Stimulated activated CD8-positive, alpha-beta memory T cell treated with anti-CD3 and anti-CD28 coated beads, Interleukin-15, amount 100 ng/mL, for 24 hours (primary cell): ENCODE measurements at places on chromosomes 12 and 14.

DNA sequence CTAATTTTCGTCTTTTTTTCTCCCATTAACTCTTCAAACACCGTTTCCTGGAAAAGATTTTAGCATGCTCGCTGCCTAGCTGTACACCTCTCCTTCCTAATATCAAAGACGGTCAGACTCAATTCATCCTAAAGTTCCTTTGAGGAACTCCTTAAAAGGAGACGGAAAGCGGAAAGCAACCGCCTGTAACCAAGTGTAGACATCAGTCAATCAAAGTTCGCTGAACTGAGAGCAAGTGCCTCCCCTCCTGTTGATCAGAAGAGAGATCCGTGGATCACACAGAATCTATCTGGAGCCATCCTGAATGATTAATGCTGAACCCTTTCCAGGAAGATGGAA, 412 bp upstream of the TEP1 start:
- no peak for DNase-seq

- no peak for DNase-seq
These were observed 14.5 kb upstream of the MAP1LC3B2 start for GRCh38 chr12:116544656-116545055.

- DNase-seq: no peak
These were observed 1.2 kb upstream of the SH2B3 start for GRCh38 chr12:111404362-111405148.

DNA sequence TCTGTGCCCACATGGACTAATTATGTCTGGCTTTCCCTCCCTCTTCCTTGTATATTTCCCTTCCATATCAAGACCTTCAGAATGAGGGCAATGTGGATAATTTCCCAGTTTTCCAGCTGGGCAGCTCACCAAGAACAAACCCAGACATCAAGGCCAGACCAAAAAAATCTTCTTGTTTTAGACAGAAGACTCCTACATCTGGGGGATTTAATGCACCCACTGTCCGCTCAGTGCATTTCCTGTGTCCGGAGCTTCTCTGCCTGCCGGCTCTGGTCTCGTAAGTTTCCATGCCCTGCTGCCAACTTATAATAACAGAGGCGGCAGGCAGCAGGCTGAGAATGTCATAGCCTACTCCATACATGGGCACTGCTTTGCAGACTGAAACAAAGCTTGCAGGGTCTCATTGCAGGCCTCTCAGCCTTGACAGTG, 207.2 kb upstream of the BCL2L14 start:
- no peak for DNase-seq

DNA sequence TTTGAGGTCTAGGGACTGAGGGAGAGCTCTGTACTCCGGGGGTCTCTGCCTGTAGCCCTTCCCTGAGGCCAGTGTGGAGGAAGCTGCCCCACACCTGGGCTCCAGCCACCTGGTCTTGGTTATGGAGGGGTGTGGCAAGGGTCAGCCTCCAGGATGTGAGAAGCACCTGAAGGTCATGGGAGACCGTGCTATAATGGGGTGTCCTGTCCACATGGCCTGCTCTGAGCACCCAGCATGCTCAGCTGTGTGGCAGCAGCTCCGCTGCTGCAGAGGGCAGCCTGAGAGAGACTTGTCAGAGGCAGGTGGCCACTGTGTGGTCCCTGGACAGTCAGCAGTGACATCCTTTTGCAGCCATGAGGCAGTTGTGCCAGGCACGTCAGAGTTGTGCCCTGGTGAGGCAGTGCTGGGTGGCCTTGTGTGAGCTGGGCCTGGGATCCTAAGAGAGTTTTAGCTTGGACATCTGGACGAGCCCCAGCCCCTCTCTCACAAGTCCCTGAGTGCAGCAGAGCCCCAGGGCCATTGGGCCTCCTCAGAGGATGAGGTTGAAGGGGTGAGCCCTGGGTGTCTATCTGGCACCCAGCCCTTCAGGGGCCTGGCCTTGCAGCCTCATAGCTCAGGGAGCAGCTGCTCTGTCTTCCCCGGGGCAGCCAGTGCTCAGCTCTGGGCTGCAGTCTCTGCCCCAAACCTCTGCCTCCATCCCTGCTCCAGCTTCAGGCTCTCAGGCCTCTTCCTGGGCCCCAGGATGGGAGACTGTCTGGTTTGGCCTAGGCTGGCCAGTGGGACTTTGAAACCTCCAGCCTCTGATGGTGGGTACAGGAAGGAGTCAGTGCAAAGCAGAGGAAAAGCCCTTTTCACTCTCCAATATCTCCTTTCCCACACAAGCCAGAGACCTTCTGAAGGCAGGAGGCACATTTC, 7.4 kb upstream of the ATG101 start:
- DNase-seq: no peak

GRCh38 chr12:31342286-31342685, 16.3 kb upstream of the SINHCAF start:
- DNase-seq: no peak

DNA sequence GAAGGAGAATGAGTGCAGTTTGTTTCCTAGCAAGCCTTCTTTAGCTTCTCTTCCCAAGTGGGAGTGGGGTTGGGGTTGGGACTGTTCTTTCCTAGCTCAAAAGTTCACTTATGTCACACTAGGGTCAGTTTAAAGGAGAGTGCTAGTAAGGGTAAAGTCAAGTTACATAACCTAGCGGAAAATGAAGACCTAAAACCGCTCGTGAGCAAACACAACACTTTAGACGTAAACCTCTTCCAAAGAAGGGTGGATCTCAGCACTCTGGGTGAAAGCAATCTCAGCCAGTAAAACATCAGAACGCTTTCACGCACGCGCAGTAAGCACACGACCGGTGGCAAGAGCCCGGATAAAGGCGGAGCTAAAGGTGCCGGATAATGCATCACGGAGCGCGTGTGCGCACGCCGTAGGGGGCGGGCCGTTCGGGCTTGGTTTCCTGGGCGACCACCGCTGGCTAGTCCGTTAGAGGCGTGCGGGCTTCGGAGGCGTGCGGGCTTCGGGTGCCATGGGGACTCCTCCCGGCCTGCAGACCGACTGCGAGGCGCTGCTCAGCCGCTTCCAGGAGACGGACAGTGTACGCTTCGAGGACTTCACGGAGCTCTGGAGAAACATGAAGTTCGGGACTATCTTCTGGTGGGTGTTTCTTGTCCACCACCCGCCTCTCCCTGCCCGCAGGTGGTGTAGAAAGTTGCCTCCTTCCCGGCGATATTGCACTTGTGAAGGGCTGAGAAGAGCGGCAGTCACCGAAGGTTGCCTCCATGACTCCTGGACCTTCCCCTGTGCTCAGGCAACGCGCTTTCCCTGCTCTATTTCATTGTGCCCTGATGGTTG, at the start of gene SNAPC1:
Gene SNAPC1, plus strand, starts transcription at position 462 of the 828 bp plus-strand sequence. Its CDS starts 41 bp downstream, at position 503.
- peak; percentile 86 for DNase-seq

GRCh38 chr12:99250091-99250490, 397.5 kb upstream of the GARIN6 start:
- DNase-seq: no peak

DNA sequence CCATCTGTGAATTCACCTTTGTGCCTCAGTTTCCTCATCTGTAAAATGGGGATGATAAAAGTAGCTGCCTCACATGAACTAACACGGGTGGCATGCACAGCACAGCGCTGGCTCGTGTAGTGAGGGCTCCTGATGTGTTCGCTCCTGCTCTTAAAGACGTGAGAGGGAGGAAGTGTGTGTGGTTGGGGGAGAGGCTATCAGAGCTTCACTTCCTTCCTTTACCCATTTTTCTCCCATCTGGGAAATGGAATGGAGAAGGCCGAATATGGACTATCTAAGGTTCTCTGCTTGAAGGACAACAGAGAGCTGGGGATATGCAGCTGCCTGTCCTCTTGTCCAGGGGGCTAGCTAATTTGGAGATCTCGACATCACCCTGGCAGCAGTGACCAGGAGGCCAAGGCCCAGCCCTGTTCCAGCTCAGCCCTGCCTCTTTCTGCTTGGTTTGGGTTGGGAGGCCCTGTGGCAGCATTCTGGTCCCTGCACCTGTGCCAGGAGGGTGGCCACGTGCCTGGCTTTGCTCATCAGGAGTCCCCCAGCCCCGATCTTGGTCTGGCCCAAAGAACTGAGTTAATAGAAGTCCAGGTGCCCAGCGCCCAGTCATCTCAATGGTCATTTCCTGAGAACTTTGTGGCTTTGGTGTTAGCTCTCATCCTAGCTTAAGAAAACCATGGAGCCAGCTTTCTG, 44.5 kb upstream of the ESRRB start:
- no peak for DNase-seq

DNA sequence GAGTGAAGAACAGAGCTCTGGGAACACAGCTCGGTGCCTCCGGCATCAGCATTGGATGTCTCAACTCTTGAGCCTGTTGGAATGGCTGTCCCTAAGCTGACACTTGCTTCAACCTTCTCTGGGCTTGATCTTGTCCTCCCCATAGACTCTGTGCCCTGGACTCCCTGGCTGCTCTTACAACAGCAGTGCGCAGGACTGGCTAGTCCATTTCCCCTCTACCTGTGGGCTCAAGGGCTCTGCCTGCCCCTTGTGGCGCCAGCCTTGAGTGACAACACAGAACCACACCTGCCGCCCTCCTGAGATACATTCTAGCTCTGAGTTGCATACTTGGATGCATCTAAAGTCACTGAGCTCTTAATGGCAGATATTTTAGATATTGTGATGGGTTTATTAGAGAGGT, 6.2 kb downstream of the CRADD start:
- no peak for DNase-seq

DNA sequence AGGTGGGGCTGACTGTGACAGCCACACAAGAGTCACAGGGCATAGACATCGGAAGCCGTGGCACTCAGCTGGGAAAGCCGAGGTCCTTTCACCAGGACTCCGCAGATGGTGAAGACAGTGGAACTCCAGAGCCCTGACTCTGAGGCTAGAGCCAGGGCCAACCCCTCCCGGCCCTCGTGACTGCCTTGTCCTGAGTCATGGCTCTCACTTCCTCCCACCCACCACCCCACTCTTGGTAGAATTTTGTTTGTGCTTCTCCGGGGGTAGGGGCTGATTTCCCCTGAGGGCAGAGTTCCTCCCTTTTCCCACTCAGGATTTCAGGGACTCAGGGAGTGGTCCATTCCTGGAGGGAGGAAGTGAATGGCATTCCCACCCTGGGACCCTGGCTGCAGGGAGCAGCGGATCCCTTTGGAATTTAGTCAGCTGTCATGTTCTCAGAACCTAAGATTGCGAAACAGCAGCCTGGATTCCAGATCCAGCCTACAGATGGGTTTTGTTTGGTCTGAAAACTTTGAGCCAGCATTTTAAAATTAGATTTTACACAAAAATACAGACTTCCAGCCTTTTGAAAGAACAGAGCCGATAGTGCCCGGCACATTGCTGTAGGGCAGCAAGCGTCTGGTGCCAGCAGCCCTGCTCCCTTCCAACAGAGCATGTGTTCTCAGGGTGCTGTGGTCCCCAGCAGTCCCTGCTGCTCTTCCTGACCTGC, 50.7 kb downstream of the TPCN1 start:
- DNase-seq: no peak

GRCh38 chr14:53927171-53927570, 29.5 kb downstream of the BMP4 start:
- DNase-seq: no peak

- no peak for DNase-seq
These were observed 37.9 kb downstream of the GCN1 start for GRCh38 chr12:120156315-120157259.

- no peak for DNase-seq
These were observed 382.7 kb downstream of the RGS6 start for GRCh38 chr14:72314808-72315435.

DNA sequence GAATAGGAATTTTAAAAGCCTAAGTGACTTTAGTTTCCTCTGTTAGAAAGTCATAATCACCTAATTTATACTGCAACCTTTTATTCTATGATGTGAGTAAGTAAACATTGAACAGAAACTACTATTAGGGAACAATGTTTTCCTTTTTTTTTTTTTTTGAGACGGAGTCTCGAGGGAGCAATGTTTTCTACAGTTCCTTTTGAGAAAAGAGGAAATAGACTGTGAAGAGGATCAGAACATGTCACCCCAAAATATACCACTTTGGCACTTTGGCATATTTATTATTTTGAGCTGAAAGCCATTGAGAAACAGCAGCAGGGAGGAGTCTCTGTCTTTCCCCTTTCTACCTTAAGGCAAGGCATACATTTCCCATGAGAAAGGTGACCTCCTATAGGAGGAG, 162.7 kb upstream of the CNOT2 start:
- no peak for DNase-seq

DNA sequence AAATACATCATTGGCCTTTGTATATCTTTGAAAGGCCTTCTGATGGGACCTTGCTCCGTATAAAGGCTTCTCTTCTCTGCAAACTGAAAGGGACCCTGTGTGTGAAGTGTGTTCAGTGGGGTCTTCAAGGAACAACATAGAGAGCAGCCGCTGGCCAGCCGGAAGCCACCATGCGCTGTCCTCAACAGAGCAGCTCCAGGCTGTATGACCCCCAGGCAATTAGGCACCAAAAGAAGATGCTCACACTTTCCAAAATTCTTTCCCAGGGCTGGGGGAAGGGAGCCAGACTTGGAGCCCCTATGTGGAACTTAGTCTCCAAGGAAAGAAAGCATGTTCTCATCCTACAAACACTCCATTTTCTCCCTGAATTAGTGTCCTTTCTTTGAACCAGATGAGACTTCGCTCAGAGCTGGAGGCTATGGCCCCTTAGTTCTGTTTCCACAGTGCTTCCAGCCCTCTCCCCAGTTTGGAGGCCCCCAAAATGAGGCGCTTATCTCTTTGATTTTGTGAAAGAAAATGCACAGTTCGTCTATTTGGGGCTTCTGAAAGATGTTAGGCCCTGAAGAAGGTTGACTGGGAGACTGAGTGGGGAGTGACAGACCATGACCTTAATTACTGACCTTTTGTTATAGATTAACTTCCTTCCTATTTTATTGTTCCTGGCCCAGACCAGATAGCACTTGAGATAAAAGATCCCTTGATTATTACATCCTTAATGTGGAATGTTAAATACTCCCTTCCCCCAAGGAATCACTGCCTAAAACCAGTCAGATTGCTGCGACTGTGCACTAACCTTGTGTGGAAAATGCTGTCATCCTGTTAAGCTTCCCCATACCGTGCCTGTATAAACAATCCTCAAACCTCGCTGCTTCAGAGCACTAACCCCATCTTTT, 128.3 kb upstream of the FGD4 start:
- no peak for DNase-seq

DNA sequence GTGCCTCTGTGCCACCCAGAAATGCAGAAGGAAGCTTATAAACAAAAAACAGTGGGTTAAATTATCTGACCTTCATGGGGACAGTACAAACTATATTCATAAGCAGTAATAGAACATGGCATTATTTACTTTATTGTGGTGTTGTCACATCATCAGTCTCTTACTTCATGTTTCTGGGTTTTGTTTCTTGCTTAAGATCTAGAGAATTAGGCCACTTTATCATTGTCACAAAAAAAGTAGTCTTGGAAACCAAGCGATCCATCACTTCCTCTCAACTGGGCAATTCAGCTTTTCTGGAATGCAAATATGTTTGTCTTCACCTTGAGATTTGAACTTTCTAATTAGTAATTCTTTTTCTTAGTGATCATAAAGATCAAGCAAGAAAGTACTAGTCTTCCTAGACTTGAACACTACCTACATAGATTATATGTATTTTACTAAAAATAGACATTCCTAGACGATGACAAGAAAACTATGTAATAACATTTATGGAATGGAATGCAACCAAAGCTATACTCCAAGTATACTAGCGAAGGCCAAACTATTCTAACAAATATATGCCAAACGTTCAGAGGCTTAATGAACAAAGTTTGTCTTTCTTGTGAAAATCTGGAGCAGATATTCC, 363.4 kb downstream of the DAD1 start:
- DNase-seq: no peak
